GM23338 (cell line): ENCODE measurements at places on chromosomes 1 and 21. TPM values are rescaled to one million over a fixed set of nuclear protein-coding genes. Genes with fewer than 3 reads are reported as not detected.

- DNase-seq = no peak
Observed at GRCh38 chr1:119968601-119969000, 72.3 kb upstream of the ADAM30 start.

DNA sequence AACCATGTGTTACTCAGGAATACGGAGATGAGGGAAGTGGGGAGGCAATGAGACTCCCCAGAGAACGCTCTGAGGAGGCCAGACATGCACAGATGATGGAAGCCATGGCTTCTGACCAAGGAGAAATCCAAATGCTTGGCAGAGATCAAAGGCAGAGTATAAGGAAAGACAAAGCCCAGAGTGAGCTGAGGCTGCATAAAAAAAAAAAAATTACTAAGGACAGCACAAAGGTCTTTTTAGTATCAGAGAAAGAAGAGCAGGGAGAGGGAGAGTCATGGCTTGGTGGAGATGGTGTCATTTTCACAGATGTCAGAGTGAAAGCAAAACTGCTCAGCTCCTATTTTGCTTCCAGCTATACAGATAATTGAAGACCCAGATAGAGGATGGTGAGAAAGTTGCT lies 8.1 kb upstream of the NCF2 start:
- no peak for DNase-seq

CYP4Z1 gene
- total RNA-seq = not detected in 2 replicates

DNA sequence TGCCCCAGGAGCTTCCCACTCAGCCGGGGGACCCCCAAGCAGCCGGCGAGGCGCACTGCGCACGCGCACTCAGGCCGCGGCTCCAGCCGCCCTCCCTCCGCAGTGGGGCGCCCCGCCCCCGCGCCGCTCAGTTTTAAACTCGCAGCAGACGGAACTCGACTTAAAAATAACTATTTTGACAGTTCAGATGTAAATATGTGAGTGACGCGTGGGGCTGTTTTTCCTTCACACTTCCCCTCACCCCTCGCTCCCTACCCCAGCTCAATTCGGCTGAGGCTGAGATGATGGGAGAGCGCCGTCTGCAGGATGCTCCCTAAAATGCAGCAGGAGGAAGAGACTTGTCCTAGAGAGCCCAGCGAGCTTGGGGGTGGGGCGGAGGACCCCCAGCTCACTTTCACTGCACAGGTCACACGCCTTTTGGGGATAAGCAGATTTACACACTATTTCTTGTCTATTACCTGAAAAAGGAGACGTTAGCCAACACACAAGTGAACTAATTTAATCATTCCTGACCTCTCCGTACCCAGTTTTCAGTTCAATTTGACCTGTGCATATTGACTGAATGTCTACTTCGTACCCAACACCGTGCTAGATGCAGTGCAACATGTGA lies 8.9 kb upstream of the LEMD1 start:
- DNase-seq = peak; percentile 88

ADGRB2 gene
- total RNA-seq = 20.9 and 27.8 TPM in 2 replicates

DNA sequence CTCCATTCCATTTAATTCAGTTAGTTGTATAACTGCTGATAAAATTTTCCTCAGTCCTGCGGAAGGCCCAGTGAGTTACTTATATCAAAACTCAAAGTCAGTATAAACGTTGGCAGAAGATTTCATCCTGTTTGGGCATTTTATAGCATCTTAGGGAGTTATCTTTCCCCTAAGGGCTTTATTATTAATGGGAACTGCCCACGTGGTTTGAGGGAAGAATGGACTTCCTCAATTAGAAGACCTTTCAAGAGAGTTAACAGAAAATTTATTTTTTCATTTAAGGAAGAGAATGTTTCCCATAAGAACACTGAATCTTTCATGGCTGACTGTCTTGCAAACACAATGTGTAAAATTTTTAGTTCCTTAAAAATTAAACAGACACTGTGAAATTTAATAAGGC lies 400.1 kb downstream of the NEGR1 start:
- DNase-seq = no peak
